ENCODE measurements at places on chromosomes 3 and 15. TPM values are rescaled to one million over a fixed set of nuclear protein-coding genes. Genes with fewer than 3 reads are reported as not detected.

SKIL gene
- total RNA-seq = 37.3 TPM

TEX264 gene
- total RNA-seq = 37.8 TPM

ROPN1B gene
- total RNA-seq = not detected

RLBP1 gene
- 0.53 TPM for total RNA-seq

SLCO2A1 gene
- total RNA-seq = not detected

COLQ gene
- 2.0 TPM for total RNA-seq

LEO1 gene
- 22.7 TPM for total RNA-seq

CASR gene
- total RNA-seq = 0.17 TPM

SLC12A1 gene
- total RNA-seq = not detected

DNA sequence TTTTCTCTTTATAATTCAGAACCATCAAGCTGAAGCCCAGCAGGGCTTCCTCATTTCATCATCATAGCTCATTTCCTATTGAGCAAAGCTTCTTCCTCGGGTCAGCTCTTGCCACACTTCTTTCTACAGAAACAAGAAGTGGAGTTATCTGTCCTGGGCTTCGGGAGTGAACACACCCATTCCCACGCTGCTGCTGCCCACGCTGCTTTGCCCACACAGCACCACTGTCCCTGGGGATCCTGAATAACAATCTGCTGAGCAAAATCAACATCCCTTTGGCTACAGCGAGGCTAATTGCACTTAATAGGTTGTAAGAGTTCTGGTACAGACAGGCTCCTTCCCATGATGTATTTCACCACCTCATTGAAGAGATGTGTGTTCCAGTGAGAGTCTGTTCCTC lies 23.7 kb downstream of the CEP19 start:
- no peaks in the 10 kb centered on the region for H3K36me3 ChIP-seq
- H3K4me3 ChIP-seq = no peak overlapping the region
- H3K27ac ChIP-seq = no peak overlapping the region
- H3K4me1 ChIP-seq = peaks cover 15% of the 10 kb centered on the region
- no peak for DNase-seq

DNA sequence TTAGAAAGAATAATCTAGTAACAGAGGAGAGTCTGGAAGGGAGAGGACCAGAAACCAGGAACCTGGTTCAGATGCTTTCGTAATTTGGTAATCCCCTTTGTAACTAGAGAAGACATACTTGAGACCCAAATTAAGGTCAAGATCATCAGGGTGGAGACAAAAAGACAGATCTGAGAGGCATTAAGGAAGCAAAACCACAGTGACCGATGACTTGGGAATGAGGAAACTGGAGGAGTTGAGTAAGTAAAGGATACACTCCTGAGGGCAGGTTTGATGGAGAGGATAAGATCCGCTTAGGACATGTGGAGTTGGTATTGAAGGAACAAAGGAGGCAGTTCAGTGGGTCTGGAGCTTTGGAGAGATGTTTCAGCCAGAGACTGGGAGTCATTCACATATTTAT lies 23.6 kb upstream of the BCL2A1 start:
- DNase-seq = no peak
- H3K27ac ChIP-seq = no peak overlapping the region
- no peaks in the 10 kb centered on the region for H3K36me3 ChIP-seq
- no peaks in the 10 kb centered on the region for H3K27me3 ChIP-seq

DNA sequence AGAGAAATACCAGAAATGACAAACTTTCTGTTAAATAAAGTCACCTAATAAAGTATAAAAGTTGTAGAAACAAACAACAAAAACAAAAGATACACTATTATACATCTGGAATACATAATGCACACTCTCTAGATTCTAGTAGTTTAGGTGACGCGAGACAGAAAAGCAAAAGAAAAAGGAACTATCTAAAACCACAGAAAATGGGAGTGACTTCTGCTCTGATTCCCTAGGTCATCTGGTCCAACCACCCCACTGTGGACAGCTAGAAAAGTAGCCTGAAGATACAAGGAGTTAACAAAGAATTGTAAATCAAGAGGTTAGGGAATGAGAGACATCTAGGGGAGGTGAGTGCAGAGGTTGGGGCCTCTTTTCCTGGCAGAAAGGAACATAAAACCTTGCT lies 39.1 kb downstream of the DHX36 start:
- H3K27ac ChIP-seq = peak overlapping the region; percentile 55
- H3K4me1 ChIP-seq = no peaks in the 10 kb centered on the region
- no peak overlapping the region for H3K4me3 ChIP-seq

DNA sequence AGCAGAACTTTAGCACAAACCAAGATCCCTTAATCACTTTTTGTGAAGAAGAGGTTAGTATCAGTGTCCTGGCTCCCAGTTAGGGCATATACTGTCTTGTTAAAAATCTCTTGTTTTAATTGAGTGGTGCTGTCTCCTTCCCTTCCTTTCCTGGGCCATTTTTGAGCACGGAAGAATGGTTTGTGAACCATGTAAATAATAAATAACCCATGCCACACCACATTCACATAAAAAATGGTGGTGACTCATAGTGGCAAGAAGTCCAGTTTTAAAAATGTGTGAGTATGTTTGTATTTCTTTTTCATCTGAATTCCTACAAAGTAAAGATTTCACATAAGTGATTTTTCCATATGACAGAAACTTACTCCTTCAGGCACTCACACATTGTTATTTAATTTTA lies 59.1 kb upstream of the SPRED1 start:
- H3K36me3 ChIP-seq = no peaks in the 10 kb centered on the region
- H3K27me3 ChIP-seq = peaks cover 11% of the 10 kb centered on the region
- no peak overlapping the region for H3K4me3 ChIP-seq
- no peak overlapping the region for H3K27ac ChIP-seq

GRCh38 chr3:50237133-50237651 lies 1.2 kb downstream of the GNAI2 start:
- peaks cover 47% of the 10 kb centered on the region for H3K4me1 ChIP-seq
- H3K4me3 ChIP-seq = peak overlapping the region; percentile 99
- H3K27me3 ChIP-seq = no peaks in the 10 kb centered on the region
- H3K36me3 ChIP-seq = peaks cover 15% of the 10 kb centered on the region
- peak; percentile 51 for DNase-seq
- H3K27ac ChIP-seq = peak overlapping the region; percentile 95

- H3K27ac ChIP-seq = no peak overlapping the region
- no peak overlapping the region for H3K4me3 ChIP-seq
- no peaks in the 10 kb centered on the region for H3K4me1 ChIP-seq
- no peaks in the 10 kb centered on the region for H3K36me3 ChIP-seq
- DNase-seq = no peak
- no peaks in the 10 kb centered on the region for H3K27me3 ChIP-seq
Measured at GRCh38 chr15:79341396-79341795, 30.5 kb downstream of the TMED3 start.

DNA sequence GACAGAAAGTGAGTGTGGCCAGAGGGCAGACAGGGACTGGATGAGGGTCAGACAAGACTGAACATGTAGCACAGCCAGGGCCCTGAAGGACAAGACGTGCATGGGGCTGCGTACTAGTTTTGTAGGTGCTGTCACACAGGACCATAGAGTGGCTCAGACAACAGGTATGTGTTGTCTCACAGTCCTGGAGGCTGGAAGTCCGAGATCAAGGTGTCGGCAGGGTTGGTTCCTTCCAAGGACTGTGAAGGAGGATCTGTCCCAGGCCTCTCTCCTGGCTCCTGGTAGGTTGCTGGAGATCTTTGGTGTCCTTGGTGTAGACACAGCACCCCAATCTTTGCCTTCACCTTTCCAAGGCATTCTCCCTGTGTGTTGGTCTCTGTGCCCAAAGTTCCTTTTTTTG lies 136.4 kb downstream of the SRGAP3 start:
- no peaks in the 10 kb centered on the region for H3K4me1 ChIP-seq
- no peaks in the 10 kb centered on the region for H3K27me3 ChIP-seq
- DNase-seq = no peak
- H3K36me3 ChIP-seq = no peaks in the 10 kb centered on the region
- no peak overlapping the region for H3K27ac ChIP-seq

- no peaks in the 10 kb centered on the region for H3K4me1 ChIP-seq
- no peak overlapping the region for H3K27ac ChIP-seq
- peaks cover 4% of the 10 kb centered on the region for H3K36me3 ChIP-seq
- DNase-seq = no peak
Measured at GRCh38 chr3:116083683-116084082, 361.6 kb downstream of the LSAMP start.

DNA sequence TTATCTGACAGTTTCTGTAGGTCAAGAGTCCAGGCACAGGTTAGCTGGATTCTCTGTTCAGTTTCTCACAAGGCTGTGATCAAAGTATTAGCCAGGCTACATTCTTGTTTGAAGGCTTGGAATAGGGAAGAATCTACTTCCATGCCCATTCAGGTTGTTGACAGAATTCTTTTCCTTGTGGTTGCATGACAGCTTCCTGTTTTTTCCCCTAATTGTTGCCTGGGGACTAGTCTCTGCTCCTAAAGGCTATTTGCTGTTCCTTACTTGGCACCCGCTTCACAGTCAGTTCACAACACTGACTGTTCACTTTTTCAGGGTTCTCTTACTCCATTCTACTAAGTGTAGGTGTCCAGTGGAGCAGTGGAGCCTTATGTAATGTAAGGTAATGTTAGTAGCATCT lies 115.4 kb upstream of the GBE1 start:
- no peak overlapping the region for H3K4me3 ChIP-seq
- no peak for DNase-seq
- peaks cover under 1% of the 10 kb centered on the region for H3K27me3 ChIP-seq
- no peak overlapping the region for H3K27ac ChIP-seq
- no peaks in the 10 kb centered on the region for H3K4me1 ChIP-seq

- H3K27ac ChIP-seq = no peak overlapping the region
- no peak overlapping the region for H3K4me3 ChIP-seq
- H3K4me1 ChIP-seq = no peaks in the 10 kb centered on the region
- DNase-seq = no peak
- no peaks in the 10 kb centered on the region for H3K36me3 ChIP-seq
Measured at GRCh38 chr3:101976473-101976872, 127.2 kb downstream of the NFKBIZ start.

DNA sequence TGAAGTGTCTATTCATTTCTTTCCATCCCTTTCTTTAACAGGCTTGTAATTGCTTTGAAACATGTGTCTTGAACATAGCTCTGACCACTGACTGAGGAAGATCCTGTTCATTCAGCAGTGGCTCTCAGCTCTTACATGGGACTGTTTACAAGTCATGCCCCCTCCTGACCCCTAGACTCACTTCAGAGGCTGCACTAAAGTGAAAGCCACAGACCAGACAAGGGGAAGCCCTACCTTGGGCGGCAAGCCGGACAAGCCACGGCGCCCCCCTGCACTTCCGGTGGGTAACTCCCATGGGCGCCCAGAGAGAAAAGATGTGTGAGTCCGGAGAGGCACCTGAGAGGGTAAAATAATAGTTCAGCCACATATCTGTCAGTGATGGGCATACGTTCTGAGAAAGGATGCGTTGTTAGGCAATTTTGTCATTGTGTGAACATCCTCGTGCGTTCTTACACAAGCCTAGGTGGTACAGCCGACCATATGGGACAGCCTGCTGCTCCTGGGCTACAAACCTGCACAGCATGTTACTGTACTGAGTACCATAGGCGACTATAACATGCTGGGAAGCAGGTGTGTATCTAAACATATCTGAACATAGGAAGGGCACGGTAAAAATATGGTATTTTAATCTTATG lies 116.2 kb downstream of the CHSY1 start:
- peaks cover 32% of the 10 kb centered on the region for H3K4me1 ChIP-seq
- H3K36me3 ChIP-seq = no peaks in the 10 kb centered on the region
- H3K27me3 ChIP-seq = no peaks in the 10 kb centered on the region
- no peak overlapping the region for H3K27ac ChIP-seq
- DNase-seq = peak; percentile 39

DNA sequence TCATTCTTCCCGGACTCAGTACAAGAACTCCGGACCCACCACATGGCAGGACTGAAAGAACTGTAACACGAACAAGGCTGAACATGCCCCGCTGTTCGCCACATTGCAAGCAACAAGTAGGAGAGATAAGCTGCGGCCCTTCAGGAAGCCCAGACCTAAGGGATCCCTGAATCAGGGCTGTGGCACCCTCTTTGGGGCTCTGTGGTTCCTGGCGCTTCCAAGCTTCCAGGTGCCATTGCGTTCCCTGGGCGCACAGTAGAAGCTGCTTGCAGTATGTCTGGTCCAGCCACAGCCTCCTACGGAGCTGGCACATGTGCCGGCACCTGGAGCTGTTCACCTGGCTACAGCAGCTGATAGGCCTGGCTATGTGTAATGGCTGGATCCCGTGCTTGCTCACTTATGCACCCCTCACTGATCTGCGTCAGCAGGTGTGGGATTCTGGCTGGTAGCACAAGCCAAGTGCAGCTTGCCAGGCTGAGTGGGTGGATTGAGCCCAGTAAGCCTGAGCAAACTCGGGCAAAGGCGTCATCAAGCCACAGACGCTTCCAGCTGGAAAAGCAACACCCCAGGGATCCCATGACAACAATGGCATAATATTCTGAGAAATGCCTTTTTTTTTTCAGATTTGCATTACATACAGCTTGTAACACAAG lies 748.6 kb upstream of the GBE1 start:
- no peak overlapping the region for H3K4me3 ChIP-seq
- H3K4me1 ChIP-seq = no peaks in the 10 kb centered on the region
- DNase-seq = no peak
- no peak overlapping the region for H3K27ac ChIP-seq
- no peaks in the 10 kb centered on the region for H3K27me3 ChIP-seq

GRCh38 chr3:17481116-17481515 lies 261.3 kb downstream of the TBC1D5 start:
- no peaks in the 10 kb centered on the region for H3K36me3 ChIP-seq
- H3K4me3 ChIP-seq = no peak overlapping the region
- DNase-seq = no peak

DNA sequence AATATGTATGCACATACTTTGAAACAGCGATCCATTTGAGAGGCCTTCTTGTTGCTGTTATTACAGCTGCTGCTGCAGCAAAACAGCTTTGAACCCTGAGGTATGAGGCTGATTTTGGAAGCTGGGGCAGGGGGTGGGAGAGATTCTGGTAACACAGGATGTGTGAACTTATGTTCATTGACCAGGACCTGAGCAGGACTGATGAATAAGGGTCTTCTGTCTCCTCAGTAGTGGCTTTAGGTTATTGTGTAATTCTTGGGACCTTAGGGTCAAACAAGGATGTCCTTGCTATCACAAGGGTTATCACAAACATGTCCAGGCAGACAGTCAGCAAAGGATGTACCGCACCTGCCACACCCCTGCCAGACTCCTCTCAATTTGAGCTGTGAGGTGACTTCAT lies 41.6 kb downstream of the CTDSPL start:
- no peaks in the 10 kb centered on the region for H3K36me3 ChIP-seq
- no peak overlapping the region for H3K27ac ChIP-seq
- H3K4me1 ChIP-seq = peaks cover 87% of the 10 kb centered on the region

- no peaks in the 10 kb centered on the region for H3K4me1 ChIP-seq
- no peak overlapping the region for H3K4me3 ChIP-seq
- H3K27ac ChIP-seq = no peak overlapping the region
Measured at GRCh38 chr3:13318626-13319470, 101.3 kb downstream of the NUP210 start.

DNA sequence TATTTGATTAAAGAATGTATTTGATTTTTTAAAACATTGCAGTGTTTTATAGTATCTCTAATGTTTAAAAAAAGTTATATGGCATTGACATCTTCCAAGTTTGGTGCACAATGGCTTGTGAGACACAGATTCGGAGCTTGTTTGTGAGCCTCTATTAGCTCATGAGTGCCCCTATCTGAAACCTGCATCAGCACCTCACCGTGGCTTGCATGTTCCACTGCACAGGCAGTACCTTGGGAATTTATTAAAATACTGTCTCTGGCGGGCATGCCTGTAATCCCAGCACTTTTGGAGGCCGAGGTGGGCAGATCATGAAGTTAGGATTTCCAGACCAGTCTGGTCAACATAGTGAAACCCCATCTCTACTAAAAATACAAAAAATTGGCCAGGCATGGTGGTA lies 6.8 kb upstream of the RTP2 start:
- H3K27me3 ChIP-seq = no peaks in the 10 kb centered on the region
- H3K27ac ChIP-seq = no peak overlapping the region
- H3K36me3 ChIP-seq = no peaks in the 10 kb centered on the region
